ENCODE measurements at places on chromosomes 16 and 17.

- no peak for DNase-seq
Observed at GRCh38 chr17:53646835-53647234, 175.9 kb upstream of the KIF2B start.

GRCh38 chr16:75272097-75272551, 20.7 kb upstream of the BCAR1 start:
- peak; percentile 19 for DNase-seq

GRCh38 chr17:36213695-36214094, 2.8 kb downstream of the CCL4L2 start:
- peak; percentile 23 for DNase-seq

DNA sequence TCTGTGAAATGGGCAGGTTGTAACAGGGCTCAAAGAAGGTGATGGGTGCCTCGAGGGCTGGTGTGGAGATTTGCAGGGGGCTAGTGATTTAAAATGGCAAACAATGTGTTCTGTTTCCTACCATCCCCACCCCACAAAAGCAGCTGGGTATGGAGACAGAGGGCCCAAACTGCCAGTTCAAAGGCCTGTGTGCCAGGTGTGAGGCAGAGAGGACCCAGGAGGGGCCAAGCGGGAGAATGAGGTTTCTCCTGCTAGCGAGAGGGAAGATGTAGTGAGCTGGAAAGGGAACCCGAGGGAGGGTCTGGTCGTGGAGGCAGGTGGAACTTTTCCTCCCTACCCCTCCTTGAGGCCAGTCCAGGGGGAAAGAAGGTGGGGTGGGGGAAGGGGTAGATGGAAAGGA, 39.4 kb downstream of the LAT start:
- no peak for DNase-seq

GRCh38 chr17:36855459-36855858, 81.8 kb upstream of the LHX1 start:
- no peak for DNase-seq

DNA sequence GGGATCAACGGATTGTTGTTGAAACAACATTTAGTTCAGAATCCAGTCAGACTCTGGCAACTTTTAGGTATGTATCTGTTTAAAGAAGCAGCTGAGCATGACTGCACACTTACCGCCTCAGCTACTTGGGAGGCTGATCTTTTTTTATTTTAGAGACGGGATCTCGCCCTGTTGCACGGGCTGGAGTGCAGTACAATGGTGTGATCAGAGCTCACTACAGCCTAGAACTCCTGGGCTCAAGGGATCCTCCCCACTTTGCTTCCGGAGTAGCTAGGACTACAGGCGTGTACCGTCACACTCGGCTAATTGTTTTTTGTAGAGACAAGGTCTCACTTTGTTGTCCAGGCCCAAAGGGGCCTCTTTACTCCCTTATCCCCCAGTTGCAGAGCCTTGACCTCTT, 2.3 kb downstream of the SPG7 start:
- DNase-seq, result no peak

DNA sequence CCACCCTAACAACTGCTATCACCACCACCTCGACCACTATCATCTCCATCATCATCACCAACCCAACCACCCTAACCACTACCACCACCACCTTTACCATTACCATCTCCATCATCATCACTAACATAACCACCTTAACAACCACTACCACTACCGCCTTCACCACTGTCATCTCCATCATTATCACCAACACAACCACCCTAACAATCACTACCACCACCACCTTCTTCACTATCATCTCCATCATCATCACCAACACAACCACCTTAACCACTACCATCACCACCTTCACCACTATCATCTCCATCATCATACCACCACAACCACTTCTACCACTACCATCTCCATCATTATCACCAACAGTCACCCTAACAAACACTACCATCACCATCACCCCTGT, 101.4 kb downstream of the BANP start:
- no peak for DNase-seq

GRCh38 chr16:48537275-48537674, 72.7 kb downstream of the N4BP1 start:
- DNase-seq, result peak; percentile 87

DNA sequence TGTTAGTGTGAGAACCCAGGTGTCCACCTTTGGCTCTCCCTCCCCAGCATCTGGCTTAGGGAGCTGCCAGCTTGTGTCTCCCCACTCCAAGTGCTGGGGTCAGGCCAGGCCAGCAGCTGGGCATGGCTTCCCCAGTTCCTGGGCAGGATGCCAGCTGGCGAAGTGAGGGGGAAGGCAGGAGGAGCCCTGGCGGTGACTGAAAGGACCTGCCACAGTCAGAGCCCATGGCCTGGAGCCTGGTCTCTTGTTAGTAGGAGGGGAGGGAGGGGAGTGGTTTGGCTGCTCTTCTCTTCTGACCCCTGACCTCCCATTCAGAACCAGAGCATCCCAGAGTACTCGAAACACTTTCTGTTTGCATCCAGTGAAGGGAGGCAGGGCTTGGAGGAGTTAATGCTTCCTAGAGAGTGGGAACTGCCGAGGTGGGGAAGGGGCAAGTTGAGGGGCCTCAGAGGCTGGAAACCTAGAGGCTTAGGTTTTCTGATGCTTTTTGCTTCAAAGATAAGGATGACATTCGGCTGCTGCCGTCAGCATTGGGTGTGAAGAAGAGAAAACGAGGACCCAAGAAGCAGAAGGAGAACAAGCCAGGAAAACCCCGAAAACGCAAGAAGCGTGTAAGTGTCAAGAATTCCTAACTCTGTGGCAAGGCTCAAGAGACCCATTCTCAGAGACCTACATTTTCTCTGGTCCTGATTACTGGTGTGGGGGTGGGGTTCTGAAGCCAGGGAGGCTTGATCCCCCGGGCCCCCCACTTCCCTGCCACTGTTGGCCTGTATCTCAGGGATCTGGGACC, 772 bp downstream of the CHD3 start:
- DNase-seq, result peak; percentile 94

DNA sequence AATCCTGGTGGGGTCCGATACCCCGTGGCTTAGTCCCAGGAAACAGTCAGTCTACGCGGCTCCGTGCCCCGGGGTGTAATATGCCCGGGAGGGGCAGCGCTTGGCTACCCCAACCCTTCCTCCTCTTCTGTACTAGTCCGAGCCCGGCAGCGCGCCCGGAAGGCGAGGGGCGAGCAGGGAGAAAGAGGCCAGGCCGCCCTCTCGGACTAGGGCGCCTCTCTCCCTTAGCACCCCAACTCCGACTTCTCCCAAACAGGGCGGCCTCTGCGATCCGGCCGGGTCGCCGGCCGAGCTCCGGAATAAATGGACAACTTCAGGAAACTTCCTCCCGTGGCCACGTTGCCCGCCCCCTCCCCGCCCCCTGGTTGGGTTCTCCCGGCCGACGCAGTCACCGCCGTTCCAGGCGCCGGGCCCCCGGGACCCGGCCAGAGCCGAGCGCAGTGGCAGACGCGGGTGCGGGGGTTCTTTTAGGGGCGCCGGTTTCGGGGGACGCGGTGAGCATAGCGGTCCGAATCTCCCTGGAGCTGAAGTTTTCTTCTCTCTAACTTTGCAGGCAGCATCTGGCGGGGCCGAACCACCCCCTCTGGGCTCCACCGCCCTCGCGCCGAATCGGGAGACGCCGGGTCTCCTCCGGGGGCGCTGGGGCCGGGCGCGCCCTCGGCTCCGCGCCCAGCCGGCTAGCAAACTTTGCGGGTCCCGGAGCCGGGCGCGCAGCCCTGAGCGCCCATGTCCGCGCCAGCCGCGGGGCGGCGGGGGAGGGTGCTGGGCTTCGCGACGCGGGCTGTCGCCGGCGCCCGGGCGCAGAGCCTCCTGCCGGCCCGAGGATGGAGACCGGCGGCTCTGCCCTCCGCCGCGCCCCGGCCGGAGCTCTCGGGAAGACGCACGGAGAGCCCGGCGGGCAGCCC, at the start of gene SDK2:
Gene SDK2, minus strand, starts transcription at position 301 of the 905 bp plus-strand sequence. CDS start 357 bp downstream, outside the sequence.
- no peak for DNase-seq

GRCh38 chr16:21638573-21638975, 13.8 kb downstream of the IGSF6 start:
- no peak for DNase-seq

DNA sequence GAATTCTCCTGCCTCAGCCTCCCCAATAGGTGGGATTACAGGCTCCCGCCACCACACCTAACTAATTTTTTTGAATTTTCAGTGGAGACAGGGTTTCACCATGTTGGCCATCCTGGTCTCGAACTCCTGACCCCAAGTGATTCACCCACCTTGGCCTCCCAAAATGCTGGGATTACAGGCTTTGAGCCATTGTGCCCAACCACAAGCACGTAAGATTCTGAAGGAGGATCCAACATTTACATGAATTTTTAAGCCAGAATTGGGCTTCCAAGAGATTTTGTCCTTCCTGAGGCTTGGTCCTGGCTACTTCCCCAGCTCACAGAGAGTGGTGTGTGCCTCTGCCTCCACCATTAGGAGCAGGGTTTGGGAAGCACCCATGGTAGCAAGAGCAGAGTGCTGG, 11.1 kb downstream of the G6PC3 start:
- no peak for DNase-seq

DNA sequence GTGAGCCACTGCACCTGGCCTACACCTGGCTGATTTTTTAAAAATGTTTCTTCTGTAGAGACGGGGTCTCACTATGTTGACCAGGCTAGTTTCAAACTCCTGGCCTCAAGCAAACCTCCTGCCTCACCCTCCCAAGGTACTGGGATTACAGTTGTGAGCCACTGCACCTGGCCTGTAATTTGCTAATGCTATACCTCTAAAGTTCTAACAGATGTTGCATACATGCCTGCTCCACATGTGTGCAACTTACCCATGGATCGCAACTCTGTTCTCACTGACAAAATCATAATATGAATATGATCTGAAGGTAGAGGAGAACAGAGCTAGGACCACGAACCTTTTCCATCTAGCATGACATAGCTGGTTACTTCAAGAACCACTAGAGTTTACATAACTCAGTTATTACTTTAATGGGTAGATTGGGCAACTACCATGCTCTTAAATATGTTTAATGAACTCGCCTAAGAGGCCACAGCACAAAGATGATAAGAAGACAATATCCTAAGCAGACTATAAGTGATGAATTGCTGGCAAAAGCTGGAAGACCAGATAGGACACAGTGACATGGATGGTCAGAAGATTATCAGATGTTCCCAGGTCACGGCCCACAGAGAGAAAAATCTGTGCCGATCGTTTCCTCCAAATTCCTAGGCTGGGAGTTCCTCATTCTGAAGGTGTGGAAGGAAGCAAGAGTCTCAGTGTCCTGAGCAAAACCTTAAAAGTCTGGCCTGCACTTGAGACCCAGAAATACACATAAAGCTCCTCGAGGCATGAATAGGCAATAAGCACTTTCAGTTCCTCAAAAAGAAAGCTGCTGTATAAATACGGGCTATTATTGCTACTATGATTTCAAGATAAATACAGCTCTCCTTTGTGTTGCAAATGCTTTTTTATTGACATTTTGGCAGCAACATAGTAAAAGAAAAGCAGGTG, 53.6 kb upstream of the ICAM2 start:
- peak; percentile 80 for DNase-seq

DNA sequence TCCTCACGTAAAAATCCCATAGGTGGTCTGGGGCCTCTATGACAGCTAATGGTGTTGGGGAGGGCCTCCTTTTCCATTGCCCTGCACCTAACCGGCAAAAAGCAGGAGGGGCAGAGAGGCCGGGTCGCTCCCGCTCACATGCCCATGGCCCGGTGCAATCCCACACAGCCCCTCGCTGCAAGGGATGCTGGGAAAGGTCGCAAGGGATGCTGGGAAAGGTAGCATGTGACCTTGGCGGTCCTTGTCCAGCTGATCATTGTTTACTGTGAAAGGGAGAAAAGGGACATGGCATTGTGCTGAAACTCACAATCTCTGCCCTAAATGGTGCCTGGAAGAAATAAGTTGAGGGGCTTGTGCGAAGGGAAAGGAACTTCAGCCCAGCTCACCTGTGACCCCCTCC, 10.0 kb downstream of the DEF8 start:
- no peak for DNase-seq

DNA sequence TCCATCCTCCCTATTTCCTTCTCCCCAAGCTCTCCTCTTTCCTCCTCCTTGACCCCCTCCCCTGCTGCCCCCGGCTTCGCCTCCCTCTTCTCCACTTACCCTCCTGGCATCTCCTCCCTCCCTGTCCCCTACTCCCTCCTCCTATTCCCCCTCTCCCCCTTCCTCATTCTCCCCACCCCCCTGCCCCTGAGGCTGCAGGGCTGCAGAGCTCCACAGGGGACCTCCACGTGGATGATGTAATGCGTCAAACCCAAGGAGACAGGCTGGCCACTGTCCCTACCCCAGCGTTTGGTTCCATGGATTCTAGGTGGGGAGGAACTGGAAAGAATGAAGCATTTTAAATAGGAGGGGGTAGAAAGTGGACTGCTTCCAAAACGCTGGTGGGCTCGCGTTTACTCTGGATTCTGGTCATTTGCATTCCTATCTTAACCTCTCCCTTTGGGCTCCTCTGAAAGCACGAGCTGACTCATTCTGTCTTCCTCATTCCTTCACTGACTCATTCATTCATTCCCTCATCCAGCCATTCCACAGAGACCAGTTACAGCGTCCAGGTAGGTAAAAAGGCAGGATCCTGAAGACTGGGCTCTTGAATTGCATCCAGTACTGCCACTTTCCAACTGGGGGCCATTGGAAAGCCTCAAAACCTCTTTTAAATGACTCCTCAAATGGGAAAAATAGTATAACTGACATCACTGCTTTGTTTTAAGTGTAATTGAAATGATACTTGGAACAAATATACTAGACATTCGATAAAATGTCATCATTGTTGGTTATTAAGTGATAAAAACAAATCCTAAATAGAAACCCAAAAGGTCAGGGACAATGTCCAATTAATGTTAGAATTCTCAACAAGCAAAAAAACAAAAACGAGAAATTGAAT, 943 bp upstream of the COTL1 start:
- DNase-seq, result no peak

DNA sequence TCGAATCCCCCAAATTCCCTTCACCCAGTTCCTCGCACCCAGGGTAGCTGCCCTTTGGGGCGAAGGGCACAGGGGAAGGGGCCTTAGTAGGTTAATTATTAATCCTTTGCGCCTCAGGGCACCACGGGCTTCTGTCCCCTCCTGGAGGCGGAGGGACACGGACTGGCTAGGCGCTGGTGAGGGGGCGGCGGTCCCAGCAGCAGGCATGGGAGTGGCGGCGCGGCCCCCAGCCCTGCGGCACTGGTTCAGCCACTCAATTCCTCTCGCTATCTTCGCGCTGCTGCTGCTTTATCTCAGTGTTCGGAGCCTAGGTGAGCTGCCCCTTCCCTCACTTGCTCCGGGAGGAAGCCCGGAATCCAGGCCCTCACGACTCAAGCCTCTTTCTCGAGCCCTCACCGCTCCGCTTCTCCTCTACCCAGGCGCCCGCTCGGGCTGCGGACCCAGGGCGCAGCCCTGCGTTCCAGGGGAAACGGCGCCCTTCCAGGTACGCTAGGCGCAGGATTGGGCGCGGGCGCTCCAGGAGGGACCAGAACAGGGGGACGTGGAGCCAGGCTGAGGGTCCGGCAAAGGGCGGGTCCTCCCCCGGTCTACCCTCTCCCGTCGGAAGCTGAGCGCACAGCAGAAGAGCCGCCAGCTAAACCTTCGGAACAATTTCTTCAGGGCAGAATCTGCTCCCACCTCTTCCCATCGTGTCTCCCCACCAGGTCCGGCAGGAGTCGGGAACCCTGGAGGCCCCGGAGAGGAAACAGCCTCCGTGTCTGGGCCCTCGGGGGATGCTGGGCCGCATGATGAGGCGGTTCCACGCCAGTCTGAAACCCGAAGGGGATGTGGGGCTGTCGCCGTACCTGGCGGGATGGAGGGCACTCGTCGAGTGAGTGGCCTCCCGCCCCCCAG, at the start of gene GLTPD2:
Gene GLTPD2, plus strand, starts transcription at position 158 of the 894 bp plus-strand sequence. Its CDS starts 48 bp downstream, at position 206.
- no peak for DNase-seq

GRCh38 chr17:17830740-17831207, 6.0 kb downstream of the SREBF1 start:
- no peak for DNase-seq
